ENCODE measurements at places on chromosomes 5 and 9.

DNA sequence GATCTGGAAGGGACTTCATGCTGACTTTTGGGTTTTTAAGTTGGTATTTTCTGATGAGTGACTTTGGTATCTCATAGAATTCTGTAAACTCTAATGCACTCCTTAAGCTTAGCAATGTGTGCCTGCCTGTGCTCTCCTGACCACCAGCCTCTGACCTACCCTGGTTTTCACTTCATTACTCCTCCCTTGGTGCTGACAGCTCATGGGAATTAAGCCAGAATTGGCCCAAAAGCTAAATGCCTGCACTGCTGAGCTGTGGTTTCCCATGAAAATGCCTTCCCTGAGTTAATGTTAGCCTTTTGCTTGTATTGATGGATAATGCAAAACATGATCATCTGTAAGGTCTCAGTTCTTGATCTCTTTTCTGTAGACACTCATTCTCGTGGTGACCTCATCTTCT is 308.0 kb downstream of the DOCK8 start:
- no peak for DNase-seq

GRCh38 chr9:137851516-137852267 is 25.9 kb upstream of the CACNA1B start:
- DNase-seq, result no peak

DNA sequence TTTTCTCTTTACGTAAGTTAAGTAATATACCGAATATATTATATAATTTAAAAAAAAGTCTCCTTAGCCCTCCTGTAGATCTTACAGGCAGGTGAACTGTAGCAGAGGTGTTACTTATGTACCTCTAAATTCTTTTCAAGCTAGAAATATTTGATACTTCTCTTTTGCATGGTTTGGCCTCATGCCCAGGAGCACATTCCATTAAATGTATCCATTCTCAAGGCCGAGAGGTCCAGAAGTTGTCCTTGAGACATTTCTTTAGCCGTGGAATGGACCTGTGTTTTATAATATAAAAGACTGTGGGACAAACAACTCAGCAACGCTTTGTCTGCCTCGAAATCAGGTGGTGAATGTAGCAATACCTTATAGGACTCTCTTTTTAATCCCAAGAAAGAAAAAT is 184.5 kb downstream of the TRIO start:
- no peak for DNase-seq

DNA sequence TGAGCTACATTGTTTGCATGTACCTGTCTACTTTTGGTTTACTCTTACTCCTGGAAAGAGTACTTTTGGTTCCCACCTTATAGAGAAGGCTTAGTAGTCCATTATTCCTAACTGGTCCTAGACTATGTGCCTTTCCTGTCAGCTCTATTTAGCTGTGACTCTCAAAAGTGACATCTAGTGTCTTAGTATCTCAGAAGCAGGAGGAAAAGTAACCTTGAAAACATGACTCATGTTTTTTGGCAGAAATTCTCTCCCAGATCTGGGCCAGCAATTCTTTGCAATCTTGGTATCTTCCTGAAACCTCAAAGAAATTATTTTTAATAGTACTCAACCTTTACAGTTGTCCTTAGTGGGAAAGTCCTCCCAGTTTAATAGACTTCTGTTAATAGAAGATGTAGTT is 691.7 kb upstream of the SEMA6A start:
- no peak for DNase-seq

GRCh38 chr9:4196886-4197285 is 103.0 kb downstream of the GLIS3 start:
- no peak for DNase-seq

DNA sequence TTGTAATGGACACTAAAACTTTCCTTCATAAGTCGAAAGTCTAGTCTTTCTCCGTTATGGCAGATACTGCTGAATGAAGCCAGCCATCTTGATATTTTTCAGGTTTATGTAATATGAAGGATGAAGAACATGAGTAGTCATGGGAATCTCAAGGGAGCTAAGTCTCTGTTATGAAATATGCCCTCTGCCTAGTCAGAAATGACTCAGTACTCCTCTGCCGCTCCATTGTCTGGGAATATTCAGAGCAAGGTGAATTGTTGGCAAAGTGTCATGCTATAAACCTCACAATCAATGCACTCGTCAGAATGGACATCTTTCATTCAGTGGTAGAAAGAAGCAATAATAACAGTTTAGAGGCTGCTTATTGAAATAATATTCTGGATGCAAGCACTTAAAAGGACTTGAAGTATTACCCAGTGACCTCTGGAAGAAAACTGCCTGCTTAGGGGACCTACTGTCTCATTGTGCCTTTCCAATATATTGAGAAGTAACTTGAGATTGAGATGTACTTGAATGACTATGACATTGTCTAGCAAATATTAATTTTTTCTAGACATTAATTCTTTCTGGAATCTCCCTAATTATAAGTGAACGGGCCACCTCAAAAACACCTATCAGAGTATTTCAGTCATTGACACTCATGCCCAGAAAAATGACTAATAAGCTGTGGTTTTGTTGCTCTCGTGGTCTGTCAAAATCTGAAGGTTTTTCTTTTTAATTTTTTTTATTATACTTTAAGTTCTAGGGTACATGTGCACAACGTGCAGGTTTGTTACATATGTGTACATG is 1011.5 kb upstream of the ACO1 start:
- DNase-seq, result no peak

- no peak for DNase-seq
Observed at GRCh38 chr9:35795695-35796094, 4.3 kb downstream of the NPR2 start.

Data from stimulated activated CD4-positive, alpha-beta T cell treated with anti-CD3 and anti-CD28 coated beads, Interleukin-15, amount 100 ng/mL, for 1 hour (primary cell).